ENCODE measurements at places on chromosomes 12 and 14.

- DNase-seq: no peak
Measured at GRCh38 chr12:3820122-3820521, 53.1 kb downstream of the PARP11 start.

- DNase-seq: no peak
Measured at GRCh38 chr12:63844391-63845341, at the start of gene SRGAP1. Gene SRGAP1 (plus strand): TSS chr12:63844700. CDS start chr12:63844817, 117 bp downstream.

- DNase-seq: no peak
Measured at GRCh38 chr14:100728962-100729361, 2.3 kb downstream of the DLK1 start.

DNA sequence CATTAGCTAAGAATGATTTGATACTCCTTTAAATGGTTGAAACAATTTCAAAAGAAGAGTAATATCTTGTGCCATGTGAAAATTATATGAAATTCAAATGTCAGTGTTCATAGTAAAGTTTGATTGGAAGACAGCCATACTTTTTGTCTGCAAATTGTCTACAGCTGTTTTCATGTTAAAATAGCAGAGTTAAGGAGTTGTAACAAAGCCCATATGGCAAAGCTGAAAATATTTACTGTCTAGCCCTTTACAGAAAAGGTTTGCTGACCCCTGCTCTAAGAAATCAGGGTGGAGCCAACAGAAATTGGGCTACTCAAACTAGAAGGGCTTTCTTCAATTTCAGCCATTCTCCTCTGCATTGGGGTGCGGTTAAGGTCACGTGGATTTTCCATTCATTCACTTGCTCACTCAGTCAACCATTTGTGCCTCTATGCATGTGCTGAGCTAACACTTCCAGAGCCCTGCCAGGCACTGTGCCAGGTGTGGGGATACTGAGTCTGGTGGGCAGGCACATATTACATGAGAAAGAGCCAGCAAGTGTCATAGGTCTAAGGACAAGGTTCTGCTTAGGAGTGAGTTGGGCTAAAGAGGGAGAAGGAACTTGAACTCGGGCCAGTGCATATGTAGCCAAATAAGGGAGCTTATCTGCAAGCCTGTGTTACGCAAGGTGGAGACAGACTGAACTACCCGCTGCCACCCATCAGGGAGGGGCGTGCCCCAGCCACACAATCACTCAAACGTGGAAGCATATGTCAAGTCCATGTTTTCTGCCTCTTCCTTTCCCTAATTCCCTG, 139.8 kb upstream of the NOS1 start:
- no peak for DNase-seq

DNA sequence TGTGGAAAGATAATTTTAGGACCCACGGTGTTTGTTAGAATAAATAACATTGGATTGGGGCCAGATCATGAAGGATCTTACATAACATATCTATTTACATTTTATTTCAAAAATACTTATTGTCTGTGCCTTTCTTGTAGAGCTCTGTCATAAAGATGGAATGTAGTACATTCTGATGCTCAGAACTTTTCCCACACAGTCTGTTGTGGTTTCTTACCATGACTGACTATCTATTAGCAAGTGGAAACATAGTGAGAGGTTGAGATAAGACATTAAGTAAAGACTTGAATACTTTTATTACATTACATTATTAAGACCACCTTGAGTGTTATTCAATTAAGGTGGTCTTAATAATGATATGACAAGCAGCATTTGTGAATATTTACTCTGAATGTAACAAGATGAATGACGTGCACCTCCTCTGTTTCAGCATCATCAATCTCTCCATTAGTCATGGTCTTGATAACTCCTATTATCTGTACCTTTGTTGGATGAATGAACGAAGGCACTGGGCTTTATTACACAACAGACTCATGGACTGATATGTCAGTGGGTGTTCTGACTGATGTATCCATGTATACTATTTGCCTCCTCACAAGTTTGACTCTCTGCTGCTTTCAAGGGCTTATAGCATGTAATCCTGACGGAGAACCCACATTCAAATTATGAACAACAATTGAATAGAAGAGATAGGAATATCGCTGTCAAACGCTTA, 883.0 kb upstream of the FLRT2 start:
- DNase-seq: no peak

DNA sequence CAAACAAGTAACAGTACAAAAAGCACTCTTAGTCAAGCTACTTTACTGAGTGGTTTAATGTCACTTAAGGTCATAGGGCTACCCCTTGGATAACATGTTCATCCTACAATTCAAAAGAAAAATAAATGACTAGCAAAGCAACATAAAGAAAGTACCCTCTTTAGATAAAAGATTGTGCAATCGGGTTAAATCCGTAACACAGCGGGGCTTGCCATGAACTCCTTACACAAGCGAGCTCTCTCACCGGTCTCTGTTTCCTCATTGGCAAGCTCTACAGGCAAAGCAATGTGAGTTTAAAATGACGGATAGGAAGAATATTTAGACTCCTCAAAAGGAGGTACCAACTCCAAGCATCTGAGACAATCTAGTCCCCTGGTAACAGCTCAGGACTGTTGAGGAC, 140.6 kb downstream of the EGLN3 start:
- no peak for DNase-seq

DNA sequence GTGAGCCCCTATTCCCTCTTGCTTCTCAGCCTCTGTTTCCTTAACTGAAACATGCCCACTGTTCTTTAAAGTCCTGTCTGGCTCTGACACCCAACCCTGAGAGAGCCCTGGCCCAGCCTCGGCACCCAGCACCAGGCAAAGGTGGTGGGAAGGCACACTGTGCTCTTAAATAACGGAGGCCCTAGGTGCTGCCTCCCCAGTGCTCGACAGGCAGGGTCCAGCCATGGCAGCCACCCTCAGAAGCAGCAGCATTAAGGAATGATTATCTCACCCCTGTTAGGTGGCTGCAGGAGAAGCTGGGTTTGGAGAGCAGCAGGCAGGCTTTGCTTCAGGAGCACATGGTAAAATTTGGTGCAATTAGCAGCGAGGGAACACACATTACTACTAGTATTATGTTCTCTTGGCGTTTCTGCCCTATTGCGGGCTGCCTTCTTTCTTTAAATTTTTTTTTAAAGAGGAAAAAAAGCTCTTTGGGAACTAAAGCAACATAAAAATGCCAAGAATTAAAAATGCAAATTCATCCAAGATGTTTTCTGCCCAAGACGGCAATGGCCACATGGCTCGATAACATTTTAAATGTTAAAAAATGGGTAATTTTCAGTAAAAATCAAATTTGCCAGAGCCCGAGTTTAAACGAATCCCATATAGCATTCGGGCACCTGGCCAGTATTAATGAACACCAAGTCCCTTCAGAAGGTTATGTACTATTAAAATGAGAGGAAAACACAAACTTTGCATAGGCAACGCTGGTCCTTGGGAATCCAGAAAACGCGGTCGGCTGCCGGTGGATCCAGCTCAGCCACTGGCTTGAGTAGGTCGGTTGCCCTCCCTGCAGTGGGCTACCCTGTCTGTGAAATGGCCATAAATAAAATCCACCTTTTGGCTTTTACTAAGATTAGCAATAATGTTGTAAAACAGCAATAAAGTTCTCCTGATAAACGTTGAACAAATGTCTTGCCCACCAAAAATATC, 152.2 kb downstream of the BCL11B start:
- no peak for DNase-seq

Measured in activated CD8-positive, alpha-beta memory T cell treated with anti-CD3 and anti-CD28 coated beads for 1 hour (primary cell).